Stimulated activated CD4-positive, alpha-beta T cell treated with anti-CD3 and anti-CD28 coated beads, Interleukin-12 subunit alpha, Interleukin-12 subunit beta, amount 100 ng/mL, for 48 hours (primary cell): ENCODE measurements at places on chromosomes 4 and X.

- DNase-seq = no peak
These were observed 27.9 kb upstream of the NDNF start for GRCh38 chr4:121100093-121100775.

- no peak for DNase-seq
These were observed 22.4 kb upstream of the RBPJ start for GRCh38 chr4:26298198-26298947.

DNA sequence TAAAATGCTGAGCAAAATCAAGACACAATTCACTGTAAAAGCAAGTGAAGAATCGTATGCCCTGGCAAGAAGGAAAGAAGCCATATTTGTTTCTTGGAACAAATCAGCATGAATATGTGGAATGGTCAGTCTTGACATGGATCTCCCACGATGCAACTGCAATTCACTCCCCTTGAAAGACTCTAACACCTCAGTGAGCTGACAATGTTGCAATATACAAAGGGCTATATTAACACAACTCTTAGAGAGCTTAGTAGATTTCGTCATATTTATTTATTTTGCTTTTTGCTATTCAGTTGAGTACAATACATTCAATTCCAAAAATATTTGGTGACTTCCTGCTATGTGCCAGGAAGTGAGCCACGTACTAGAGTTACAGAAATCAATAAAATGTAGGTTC, 14.7 kb downstream of the OR13H1 start:
- DNase-seq = no peak

DNA sequence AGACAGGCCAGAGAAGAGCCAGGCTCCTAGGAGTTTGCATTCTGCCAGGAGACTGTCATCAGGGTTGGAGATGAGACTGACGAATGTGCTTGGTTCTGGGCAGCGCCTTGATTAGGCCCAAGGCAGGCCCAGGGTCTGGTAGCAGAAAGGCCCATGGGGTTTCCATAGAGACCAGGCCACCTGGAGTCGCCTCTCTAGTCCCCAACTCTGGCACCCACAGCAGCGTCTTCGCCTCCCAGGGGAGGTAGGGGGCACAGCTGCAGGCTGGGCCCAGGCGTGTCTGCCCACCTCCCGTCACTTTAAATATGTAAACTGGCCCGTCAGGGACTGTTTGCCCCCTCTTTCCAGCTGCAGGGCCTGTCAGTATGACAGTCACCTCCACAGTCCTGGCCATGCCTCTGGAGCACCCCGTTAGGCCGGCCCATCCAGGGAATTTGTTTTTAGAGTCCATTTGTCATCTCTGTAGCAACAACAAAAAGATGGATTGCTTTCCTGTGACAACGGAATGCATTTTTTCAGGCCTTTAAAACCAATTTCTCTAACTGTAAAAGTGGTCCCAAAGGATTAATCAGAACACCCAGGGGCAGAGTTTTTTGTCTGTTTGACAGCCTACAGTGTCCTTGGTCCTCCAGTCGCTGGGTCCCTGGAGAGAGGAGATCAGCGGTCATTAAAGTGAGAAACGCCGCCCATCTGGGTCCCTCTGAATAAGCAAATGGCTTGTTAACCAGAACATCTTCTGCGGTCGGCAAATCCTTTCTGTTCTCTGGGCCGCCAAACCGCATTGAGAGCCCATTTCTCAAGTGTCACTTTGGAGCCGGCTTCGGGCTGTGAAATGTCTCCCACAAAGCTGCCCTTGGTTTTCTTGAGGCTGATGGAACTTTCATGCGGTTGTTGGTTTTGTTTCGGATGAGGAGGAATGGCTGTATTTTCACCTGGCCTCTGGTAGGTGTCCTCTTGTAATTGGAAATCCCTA, 153.0 kb upstream of the PSAPL1 start:
- DNase-seq = no peak

- no peak for DNase-seq
These were observed 82.9 kb downstream of the OR13H1 start for GRCh38 chrX:131626681-131627296.

DNA sequence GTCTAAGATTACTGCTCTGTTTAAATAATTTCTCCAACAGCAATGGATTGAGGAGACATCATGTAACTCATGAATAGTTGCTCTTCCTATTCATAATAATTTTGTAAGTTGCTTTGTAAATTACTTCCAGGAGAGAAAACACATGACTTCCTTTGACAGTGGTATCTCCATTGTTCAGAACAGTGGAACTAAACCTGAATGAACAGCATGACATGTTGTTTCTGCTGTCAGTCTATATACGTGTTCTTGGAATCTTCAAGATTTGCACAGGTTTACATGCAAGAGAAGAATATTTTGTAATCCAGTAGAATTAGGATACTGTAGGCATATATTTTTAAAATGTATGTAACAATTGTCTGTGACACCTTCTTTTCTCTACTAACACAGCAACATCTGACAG, 618.8 kb upstream of the GRID2 start:
- no peak for DNase-seq

- DNase-seq = no peak
These were observed 7.6 kb downstream of the ANAPC10 start for GRCh38 chr4:145090380-145090779.

GRCh38 chr4:9923195-9923812, 98.0 kb downstream of the SLC2A9 start:
- no peak for DNase-seq

GRCh38 chr4:153326513-153326912, 18.0 kb upstream of the MND1 start:
- DNase-seq = no peak

DNA sequence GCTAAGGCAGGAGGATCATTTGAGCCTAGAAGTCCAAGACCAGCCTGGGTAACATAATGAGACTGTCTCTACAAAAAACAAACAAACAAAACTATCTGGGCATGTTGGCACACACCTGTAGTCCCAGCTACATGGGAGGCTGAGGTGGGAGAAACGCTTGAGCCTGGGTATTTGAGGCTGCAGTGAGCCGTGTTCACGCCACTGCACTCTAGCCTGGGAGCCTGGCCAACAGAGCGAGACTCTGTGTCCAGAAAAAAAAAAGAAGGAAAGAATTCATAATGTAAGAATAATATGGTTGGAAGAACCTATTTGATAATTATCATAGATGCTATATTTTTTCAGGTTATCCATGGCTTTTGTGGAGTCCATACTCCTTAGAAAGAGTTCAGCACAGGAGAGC, 26.0 kb upstream of the DCHS2 start:
- no peak for DNase-seq

- DNase-seq = no peak
These were observed 25.6 kb downstream of the ZDHHC9 start for GRCh38 chrX:129818123-129818522.

DNA sequence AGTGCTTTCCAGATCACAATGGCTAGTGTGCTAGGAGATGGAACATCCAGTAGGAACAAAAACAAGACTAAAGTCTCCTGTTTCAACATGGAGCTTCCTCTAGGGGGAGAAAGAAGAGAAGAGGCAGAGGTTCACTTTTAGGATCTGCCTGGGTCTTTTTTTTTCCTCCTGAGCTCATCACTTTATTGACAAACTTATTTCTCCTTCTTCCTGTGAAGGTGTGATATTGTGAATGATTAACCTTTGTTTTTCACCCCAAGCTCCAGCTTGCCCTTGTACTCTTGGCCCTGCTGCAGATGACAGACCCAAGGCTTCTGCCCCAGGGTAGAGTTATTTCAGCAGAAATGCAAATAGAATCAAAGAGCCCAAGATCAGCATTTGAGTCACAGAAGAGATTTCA, 13.5 kb downstream of the PAGE4 start:
- DNase-seq = no peak

DNA sequence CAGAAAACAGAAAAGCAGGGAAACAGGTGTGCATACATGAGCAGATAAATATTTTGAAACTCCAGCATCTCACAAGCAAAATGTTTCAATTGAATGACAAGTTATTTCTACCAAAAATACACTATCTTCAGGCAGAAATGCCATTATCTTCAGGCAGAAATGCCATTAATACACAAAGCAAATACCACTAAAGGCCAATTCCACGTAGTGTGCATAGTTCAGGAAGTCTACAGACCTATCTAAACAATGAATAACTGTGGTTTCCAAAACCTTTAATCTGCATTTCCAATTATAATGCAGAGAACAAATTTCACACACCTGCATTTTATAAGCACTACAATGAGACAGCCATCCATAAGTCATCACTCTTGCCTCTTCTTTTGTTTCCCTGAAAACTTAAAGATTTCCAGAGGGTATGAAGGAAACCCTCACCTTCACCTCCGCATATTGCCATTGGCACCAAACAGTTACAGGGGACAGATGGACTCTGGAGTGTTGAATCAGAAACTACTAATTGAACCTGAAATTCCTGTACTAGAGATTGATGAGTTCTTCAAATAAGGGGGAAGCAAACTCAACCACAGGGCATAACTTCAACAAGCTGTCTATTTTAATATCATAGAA, 179.0 kb downstream of the PDGFC start:
- no peak for DNase-seq

DNA sequence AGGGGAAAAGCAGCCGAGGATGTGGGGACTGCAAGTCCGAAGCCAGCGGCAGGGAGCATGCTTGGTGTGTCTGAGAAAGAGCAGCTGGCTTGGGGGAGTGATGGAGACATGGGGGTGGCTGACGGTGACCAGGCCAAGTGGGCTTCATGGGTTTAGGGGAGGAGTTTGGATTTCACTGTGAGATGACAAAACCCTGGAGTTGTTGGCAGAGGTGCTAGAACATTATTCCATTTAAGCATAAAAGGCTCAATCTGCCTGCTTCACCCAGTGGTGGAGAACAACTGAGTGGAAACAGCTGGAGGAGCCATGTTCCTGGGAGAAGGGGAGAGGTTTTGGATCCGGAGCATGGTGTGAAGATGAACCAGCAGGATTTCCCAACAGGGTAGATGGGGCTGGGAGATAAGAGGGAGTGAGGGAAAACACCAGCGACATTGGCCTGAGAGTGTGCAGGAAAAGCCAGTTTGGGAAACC, 318.0 kb upstream of the TAPT1 start:
- DNase-seq = no peak

GRCh38 chr4:57309658-57310057, 199.5 kb upstream of the IGFBP7 start:
- DNase-seq = no peak

GRCh38 chr4:73019462-73020047, 50.0 kb downstream of the COX18 start:
- DNase-seq = no peak

DNA sequence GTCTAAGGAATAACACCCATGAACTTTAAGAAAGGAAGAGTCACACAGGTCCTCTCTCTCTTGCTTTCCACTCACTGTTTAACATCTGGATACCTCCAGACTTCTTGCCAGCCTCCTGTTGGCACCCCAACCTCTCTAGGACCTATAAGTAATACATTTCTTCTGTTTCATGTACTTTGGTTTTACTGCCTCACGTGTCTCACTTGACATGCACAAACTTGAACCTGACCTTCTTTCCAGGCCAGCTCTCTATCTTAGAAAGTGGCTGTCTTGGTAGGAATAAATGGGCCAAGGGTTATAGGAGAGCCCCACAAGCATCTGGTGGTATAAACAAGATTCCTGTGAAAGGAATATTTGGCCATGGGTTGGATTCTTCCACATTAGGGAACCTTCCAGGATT, 614.8 kb upstream of the AGA start:
- no peak for DNase-seq

GRCh38 chrX:134933911-134934310, 56.9 kb upstream of the SMIM10 start:
- no peak for DNase-seq

DNA sequence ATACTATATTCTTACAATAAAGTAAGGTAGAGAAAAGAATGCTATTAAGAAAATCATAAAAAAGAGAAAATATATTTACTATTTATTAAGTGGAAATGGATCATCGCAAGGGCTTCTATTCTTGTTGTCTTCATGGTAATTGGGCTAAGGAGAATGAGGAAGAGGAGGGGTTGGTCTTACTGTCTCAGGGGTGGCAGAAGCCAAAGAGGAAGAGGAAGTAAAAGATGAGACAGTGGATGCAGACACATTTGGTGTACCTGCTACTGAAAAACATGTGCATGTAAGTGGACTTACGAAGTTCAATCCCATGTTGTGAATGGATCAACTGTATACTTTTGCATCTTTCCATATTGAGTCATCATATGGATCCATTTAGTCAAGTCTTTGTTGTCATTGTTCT, 1502.1 kb upstream of the ADGRL3 start:
- DNase-seq = no peak

- DNase-seq = no peak
These were observed 259.4 kb upstream of the DIAPH2 start for GRCh38 chrX:96425200-96425599.

DNA sequence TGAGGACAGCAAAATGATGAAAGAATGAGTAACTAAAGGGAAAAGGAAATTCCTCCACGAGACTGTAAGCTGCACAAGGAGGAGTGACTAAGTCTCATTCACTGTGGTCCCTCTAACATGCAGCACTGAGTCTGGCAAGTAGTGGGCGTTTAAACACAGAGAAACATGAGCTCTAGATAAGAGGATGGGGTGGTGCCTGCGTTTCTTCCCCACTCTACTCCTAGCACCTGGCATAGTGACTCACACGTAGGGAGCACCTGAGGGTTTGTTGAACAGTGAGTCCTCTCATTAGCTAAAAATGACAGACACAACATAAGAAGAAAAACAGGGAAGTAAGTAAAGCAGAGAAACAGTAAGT, 105.8 kb upstream of the CBR4 start:
- DNase-seq = no peak

GRCh38 chrX:38879631-38880220, 78.5 kb downstream of the MID1IP1 start:
- DNase-seq = no peak

DNA sequence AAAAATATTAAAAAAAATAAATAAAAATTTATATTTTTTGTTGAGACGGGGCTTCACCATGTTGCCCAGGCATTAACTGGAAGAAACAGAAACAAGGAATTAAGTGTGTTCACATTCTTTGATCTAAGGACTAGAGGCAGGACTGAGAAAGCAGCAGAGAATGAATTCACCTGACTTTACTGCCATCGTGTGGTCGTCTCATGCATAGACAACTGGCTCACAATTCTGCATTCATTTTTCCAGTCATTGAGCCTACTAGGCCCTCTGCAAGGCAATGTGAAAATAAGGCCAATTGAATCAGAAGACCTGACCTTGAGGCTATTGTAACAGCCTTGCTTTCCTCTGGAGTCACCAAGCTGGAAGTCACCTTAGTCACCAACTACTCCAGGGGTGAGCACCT, 37.4 kb downstream of the LHFPL1 start:
- DNase-seq = no peak

DNA sequence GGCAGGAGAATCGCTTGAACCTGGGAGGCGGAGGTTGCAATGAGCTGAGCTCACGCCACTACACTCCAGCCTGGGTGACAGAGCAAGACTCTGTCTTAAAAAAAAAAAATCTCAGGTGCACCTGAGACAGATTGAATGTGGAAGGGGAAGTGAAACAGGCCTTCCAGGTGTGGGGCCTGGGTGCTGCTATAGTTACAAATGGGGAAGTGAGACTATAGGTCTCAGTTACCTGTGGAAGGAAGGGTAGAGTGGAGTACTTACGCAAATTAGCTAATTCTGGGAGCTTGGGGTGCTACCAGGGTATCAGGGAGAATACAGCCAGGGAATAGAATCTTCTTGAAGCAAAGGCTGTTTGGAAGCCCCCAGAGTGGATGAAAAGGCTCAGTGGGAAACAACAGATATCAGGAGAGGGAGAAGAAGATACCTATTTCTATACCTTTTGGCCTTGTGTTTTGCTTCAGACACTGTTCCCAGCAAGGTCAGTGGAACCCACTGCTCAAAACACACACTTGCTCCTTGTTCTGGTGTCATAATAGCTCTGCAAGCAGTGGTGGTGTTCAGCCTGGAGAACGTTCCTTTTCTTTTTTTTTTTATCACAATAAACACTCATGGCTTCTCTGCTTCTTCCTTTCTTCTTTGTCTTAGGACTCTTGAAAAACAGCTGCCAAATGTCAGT, 7.0 kb downstream of the CD38 start:
- no peak for DNase-seq

- DNase-seq = no peak
These were observed 68.4 kb downstream of the MID2 start for GRCh38 chrX:107894038-107894437.
